ENCODE measurements at places on chromosomes 2 and 18. TPM values are rescaled to one million over a fixed set of nuclear protein-coding genes. Genes with fewer than 3 reads are reported as not detected.

- DNase-seq, result no peak
These were observed 4.4 kb upstream of the SPRED2 start for GRCh38 chr2:65436824-65437221.

GRCh38 chr2:30666266-30666874 lies 140.9 kb downstream of the CAPN13 start:
- DNase-seq, result no peak

GRCh38 chr2:166373539-166373938 lies 2.2 kb downstream of the SCN9A start:
- DNase-seq, result no peak

DNA sequence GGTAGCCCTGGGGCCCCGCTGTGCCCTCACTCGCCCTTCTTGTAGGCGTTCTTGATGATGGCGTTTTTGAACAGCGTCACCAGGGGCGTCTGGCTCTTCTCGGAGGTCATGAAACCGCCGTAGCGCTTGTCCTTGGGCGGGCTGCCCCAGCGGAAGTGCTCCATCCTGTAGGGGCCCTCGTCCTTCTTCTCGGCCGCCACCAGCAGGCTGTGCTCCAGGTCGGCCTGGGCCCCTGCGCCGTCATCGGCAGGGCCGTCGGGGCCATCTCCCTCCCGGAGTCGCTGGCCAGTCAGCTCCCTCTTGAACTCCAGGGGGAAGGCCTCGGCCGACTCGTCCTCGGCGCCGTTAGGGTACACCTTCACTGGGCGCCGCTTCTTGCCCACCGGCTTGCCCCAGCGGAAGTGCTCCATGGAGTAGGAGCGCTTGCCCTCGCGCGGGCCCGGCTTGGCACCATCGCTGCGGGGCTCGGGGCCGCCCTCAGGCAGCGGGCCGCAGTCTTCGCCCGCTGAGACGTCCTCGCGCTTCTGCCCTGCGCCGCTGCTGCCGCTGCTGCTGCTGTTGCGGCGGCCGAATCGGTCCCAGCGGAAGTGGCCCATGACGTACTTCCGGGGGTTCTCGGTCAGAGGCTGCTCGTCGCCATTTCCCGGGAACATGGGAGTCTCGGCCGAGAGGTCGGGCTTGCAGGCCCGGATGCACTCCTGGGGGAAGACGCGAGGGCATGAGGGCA lies 7.2 kb downstream of the POMC start:
- DNase-seq, result no peak

DNA sequence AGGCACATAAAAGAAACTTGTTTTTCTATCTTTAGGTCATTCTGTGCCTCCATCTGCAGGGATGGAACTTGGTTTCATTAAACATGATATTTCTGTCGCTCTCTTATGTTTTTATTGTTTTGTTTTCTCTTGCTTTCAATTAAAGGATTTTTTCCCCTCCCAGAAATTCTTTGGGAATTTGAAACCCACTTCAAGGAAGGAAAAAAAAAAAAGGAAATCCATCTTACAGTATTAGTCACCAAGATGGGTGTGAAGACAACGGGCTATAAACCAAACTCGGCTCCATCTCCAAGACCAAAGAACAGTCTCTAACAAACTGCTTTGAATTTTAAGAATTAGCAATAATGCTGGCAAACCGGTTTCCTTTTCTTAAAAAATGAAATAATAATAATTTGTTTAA lies 244.1 kb downstream of the BCL11A start:
- no peak for DNase-seq

UCN gene
- total RNA-seq, result 1.0 TPM

TXNDC2 gene
- total RNA-seq, result 0.22 TPM

MAL gene
- total RNA-seq, result not detected

GRCh38 chr2:216243026-216243425 lies 129.3 kb downstream of the MARCHF4 start:
- no peak for DNase-seq

- DNase-seq, result peak; percentile 82
These were observed 66.9 kb downstream of the CIB4 start for GRCh38 chr2:26574066-26574899.

BOLA3 gene
- 42.2 TPM for total RNA-seq

GRCh38 chr2:3110994-3111666 lies 266.5 kb downstream of the EIPR1 start:
- peak; percentile 45 for DNase-seq

DNA sequence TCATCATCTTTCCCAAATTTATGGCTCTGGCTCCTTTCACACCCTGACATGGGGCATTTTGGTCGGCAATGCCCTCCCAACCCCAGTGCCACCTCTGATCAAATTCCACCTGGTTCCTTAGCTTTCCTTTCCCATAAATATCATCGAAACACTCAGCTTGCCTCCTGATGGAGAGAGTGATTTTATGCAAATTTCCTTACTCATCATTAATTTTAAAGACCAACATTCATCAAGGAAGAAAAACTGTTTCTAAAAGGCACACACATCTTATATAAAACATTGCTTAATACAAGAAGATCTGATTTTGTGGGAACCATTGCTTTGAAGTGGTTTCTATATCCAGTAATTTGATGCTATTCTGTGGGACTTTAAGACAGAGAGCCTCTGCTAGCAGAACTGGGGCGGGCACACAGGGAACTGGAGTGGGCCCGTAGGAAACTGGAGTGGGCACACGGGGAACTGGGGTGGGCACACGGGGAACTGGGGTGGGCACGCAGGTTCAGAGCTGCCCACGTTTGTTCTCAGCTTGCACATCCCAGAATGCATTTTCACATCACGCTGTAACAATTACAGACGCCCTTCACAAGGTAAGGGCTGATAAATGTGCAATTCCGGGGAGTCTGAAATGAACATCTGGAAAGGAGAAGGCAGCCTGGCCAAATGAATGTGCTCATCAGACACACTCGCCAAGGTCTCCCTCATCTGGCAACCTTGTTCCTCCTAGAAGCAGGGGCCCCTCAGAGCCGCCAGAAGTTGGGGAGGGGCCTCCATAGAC lies 174.2 kb downstream of the RTP5 start:
- DNase-seq, result no peak

DNA sequence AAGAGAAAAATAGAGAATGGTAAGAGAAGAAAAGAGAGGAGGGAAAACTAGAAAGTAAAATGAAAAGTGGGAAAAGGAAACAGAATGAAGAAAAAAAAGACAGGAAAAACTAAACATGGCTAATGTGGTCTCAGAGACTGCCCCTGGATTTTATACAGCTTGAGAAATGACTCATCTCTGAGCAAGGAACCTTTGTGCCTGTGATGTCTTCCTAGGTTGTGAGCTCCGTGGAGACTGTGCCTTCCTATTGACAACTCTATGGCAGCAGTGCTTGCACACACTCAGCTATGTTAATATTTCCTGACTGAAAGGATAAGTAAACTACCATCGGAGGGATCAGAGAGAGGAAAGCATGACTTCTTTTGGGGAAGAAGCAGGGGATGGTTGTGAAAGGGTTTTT lies 203.8 kb downstream of the RDH14 start:
- DNase-seq, result no peak

DNA sequence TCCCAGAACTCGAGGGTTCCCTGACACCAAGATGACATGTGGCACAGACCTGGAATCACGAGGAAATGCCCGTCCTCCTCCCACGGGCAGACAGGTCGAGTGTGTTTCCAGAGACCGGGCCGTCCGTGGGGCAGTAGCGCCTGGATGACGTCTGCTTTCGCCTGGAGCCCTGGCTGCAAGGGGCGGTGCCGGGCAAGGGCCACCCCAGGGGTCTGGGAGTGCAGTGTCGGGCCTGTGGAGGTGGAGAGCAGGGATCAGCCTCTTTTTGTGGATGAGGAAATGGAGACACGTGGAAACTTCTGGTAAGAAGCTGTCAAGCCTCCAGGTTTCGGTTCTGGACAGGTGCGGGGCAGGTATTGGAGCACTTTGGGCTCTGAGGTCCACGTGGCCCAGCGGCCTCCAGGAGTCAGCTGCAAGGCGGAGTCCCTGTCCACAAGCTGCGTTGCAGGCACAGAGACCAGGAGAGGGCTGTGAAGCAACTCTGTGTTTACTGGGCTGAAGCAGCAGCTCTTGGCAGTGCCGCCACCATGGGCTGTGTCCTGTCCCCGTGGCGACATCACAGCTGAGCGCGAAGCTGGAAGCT lies 25.6 kb downstream of the NFATC1 start:
- no peak for DNase-seq

DAPL1 gene
- total RNA-seq, result not detected

- no peak for DNase-seq
These were observed 34.1 kb downstream of the WDR35 start for GRCh38 chr2:19955544-19956422.

STK39 gene
- 40.5 TPM for total RNA-seq

ALPP gene
- total RNA-seq, result not detected

Data from mesenteric fat pad (tissue), 1 donor.